Hepatic stellate cell (primary cell): ENCODE measurements at places on chromosomes 3 and 15.

DNA sequence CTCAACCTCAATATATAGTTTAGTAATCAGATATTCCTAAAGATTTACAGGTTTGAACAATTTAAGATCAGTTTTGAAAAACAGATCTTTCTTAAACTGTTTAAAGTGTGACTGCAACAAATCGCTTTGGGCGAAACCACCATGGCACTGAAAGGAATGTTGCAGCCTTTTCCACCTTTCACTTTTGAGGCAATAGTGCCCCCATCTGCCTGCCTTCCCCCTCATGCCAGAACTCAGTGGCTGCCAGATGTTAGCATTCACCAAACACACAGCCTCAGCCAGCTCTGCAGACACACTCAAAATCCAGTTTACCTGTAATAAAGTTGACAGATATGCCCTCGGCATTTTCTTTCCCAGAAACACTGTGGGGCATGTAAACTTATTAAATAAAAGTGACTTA is 3.3 kb downstream of the LYSMD4 start:
- peak; percentile 31 for DNase-seq

DNA sequence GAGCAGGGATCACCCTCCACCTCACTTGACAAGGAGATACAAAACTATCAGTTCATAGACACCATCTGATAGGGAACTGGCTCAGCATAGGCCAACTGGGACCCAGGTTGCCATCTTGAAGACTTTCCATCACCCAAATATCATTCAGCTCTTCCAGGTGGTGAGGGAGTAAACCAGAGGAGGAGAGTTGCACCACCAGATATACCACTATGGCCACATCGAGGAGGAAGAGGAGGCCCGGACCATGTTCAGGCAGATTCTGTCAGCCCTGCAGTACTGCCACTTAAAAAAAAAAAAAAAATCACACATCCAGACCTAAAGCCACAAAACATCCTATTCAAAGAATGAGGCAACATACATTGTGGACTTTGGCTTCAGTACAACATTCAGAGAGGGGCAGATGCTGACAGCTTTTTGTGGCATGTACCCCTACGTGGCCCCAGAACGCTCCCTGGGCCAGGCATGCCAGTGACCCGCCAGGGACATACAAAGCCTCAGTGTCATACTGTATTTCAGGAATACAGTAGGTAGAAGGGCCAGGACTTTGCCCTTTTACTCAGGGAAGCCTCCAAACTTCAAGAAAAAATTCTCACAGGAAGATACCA is 18.4 kb upstream of the EMC3 start:
- DNase-seq: no peak

DNA sequence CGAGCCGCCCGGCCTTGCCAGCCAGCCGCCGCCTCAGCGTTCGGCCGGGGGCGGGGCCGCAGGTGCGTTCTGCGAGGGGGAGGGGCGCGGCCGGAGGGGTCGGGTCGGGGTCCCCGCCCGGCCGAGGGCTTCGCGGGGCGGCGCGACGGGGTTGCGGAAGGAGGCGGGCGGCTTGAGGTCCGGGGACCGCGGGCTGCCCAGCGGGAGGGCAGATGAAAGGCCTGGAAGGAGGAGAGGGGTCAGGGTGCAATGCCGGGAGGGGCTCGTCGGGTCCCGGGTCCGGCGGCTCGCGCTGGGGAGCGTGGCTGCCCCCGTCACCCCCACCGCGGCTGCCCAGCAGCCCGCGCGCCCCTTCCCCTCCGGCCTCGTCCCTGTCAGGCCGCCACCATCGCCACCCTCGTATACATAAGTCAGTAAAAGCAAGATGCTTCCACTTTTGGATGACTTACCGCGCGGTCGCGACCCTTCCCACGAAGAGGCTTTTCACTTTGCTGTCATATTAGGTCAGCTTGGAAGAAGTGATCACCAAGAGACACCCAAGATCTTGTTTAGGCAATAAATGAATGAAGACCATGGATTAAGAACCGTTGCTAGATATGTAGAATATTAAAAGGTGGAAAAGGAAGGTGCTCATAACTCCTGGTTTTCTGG is 620 bp upstream of the ANP32A start:
- no peak for DNase-seq

DNA sequence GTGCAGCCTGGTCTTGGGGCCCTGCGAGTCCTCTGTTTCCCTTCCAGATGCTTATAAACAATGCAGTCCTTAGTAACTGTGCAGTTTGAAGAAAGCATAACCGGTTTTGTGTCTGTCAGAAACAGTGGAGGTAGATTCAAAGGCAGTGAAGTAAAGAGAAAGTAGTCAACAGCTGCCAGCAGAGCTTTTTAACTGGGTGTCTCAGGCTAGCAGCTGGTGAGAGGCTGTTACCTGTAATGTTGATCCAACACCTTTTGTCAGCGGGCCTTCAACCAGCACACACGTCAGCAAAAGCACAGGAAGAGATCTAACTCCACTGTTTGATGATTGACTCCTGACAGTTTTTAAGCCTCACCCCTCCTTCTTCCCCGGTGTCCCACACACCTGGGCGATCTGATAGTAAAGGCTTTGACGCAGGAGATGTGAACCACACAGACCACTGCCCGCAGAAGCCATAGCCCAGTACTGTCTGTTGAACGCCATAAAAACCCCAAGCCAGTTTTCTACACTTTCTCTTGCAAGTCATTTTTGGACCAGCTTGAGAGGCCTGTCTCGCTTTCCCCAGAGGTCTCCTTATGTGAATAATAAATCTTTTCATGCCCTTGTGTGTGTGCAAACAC is 178.0 kb downstream of the FMN1 start:
- no peak for DNase-seq

- peak; percentile 80 for DNase-seq
These were observed 85.6 kb downstream of the CPN2 start for GRCh38 chr3:194265505-194265892.
